ENCODE measurements at places on chromosomes 6 and 20.

- no peak for DNase-seq
Observed at GRCh38 chr20:40104959-40105358, 584.1 kb downstream of the MAFB start.

DNA sequence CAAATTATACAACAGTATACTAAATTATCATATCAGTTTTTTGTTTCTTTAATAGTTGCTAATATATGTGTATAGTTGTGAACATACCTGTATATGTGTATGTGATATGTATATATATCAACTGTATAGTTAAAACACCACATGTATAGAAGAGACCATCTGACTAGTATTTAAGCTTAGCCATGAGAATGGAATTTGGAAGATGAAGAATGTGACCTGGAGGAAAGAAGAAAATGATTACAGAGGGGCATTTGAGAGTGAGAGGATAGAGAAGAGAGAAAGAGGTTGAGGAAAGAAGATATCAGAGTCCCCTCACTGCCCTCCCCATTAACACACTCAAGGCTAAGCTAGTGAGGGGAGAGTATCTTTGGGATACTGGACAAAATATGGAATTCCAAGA lies 335.9 kb downstream of the BCKDHB start:
- DNase-seq, result no peak

DNA sequence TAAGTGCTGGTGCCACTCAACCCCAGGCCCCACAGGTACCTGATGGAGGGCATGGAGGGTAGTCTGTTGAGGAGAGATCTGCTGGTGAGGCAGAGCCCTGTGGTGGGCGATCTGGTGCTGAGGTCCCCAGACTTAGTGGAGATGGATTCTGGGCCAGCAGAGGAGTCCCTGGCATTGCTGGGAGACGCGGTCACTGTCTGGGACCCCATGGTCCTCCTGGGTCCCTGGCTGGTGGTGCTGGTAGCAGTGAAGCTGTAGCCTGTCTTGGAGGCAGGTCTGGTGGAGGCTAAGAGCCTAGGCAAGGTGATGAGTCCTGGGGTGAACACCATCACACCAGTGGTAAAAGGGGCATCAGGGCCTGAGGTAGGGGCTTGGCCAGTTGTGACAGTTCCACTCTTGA lies 6.6 kb downstream of the TREML2 start:
- DNase-seq, result no peak

DNA sequence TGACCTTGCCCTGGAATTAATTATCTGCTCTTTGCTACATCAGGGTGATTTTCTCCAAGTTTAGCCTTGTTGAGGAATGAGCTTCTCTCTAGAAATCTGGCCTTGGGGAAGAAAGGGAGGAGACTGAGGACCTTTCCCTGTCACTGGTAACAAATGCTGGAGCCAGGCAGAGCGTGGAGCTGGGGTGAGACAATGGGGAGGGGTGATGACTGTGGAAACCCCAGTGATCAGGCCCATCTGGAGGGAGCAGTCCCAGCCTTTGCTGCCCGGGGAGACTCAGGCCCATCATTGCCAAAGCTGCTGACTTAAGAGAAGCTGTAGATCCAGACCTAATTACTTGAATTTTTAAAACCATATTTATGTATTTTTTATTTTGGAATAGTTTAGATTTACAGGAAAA lies 31.3 kb downstream of the BCAS4 start:
- no peak for DNase-seq

DNA sequence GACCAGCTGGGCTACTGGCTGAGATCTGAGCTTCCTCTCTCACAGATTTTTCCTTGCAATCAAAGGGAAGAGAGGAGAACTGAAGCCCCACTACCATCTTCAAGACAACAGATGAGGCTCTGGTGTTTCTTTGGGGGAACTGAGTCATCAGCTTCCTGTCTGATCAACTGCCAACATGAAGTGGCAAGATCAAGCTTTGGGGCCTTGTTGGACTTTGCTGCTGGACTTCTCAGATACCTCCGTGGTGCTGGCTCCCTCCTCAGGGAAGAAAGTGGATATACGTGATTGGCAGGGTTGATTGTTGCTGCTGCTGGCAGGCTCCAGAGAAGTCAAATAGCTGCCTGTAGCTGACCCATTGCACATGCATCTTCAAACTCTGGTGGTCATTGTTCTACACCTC lies 3.6 kb upstream of the TOX2 start:
- no peak for DNase-seq

DNA sequence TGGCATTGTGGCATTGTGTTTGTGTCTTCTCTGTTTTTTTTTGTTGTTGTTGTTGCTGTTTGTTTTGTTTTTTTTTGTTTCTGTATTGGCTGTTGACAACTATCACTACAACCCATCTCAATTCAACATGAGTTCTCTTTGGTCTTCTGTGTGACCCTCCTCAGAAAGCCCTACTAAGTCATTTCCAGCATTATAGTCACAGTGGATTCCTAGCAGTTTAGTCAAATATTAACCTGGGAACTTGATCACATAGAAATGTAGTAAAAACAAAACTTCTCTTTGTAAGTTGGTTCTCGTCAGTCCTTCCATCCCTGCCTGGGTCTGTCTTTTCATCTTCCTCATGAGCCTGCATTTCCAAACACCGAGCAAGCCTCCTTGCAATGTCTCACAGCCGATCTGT lies 16.8 kb downstream of the SLC17A2 start:
- DNase-seq, result no peak

- no peak for DNase-seq
Observed at GRCh38 chr6:43717822-43718221, 30.2 kb upstream of the MRPS18A start.

GRCh38 chr20:17507032-17507431 lies 24.1 kb downstream of the BFSP1 start:
- no peak for DNase-seq

DNA sequence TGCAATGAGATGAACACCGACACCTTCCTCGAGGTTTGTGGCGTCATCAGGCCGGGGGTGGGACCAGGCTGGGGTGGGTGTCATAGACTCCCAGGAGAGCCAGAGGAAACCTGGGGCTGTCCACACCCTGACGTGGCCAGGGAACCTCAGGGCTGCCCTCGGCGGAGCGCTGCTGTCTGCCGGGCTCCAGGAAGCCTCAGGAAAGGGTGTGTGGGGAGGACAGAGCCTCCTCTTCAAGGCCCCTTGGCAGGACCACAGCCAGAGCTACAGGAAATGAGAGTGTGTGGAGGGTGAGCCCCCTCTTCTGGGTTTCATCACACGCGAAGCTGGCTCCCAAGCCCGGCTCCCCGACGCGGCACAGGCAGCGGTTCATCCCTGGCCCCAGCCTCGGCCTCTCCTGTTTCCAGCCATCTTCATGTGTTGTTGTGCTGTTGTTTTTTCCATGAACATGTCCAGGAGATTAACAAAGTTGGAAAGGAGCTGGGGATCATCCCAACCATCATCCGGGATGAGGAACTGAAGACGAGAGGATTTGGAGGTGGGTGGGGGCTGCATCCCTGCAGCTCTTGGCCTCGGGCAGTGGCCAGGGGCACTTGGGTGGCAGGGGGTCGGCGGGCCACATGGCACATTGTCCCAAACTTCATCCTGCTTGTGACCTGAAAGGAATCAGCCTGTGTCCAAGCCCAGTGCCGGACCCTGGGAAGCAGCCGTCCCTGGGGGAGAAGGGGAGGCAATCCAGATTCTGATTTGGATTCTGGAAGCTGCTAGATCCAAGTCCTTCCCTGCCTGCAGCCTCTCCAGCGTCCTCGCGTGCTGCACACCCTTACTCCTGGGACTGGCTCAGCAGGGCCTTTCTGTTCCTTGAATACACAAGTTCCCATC lies 6.4 kb downstream of the NPEPL1 start:
- DNase-seq, result no peak

DNA sequence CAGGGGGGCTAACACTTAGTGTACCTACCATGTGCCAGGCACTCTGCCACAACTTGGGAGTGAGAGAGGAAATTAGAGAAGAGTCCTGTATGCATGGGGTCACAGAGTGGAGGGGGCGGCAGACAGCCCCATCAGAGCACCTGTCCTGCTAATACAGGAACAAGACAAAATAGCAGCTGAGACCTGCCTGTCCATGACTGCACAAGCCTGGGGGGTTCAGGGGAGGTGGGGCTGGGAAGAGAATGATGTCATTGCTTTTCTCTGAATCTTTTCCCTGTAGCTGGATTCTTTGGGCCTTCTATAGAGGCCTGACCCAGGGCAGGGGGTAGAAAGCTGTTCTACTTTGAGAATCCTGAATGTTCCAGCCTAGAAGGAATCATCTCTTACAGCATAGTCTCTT lies 37.4 kb downstream of the FOXP4 start:
- DNase-seq, result no peak

DNA sequence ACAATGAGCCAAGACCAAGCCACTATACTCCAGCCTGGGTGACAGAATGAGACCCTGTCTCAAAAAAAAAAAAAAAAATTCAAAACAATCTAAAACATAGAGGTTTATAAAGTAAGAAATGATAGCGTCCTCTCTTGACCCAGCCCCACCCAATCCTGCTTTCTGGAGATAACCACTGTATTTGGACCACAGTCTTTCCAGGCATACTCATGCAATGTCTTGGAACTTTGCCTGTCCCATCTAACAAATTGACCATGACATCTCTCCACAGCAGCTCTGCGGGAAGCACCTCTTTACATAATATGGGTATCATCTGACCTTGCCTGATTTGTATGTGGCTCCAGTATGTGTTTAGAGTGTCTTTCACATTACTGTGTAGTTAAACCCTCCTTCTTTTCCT lies 9.1 kb upstream of the SHLD1 start:
- no peak for DNase-seq

DNA sequence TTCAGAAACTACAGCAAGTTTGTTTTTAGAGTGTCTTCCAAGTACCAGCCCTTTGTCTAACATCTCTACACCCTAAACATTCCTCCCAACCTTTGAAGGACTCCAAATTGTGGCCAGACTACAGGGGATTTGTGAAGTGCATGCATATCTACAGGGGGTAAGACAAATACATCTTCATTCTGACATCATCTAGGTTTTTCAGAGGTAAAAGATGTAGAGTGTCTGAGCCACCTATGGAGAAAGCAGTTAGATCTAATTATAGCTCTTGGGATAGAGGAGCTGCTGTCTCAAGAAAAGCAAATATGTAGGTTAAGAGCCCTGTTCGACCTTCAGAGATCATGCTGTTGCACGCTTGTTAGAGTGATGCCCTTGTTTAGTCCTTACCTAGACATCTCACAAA lies 617.7 kb upstream of the AGPAT4 start:
- DNase-seq, result no peak

DNA sequence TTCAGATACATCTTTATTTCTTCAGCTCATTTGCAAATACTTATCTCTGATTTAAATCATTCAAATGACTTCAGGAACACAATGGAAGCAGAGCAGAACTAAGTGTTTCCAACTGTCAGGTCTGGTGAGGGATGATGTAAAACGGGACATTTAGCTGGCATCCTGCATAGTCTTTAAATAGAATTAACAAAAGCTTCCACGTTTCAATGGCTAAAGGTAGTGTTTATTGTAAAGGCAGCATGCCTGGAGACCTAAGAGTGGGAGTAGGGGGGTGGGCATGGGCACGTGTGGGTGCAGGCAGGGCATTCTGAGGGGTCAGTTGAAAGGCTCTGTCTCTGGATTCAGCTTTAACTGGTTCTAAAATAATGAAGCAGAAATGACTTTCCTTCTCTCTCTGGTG lies 174.9 kb downstream of the PLCB1 start:
- DNase-seq, result no peak

- DNase-seq, result no peak
Observed at GRCh38 chr20:2705931-2706645, 13.5 kb downstream of the EBF4 start.

DNA sequence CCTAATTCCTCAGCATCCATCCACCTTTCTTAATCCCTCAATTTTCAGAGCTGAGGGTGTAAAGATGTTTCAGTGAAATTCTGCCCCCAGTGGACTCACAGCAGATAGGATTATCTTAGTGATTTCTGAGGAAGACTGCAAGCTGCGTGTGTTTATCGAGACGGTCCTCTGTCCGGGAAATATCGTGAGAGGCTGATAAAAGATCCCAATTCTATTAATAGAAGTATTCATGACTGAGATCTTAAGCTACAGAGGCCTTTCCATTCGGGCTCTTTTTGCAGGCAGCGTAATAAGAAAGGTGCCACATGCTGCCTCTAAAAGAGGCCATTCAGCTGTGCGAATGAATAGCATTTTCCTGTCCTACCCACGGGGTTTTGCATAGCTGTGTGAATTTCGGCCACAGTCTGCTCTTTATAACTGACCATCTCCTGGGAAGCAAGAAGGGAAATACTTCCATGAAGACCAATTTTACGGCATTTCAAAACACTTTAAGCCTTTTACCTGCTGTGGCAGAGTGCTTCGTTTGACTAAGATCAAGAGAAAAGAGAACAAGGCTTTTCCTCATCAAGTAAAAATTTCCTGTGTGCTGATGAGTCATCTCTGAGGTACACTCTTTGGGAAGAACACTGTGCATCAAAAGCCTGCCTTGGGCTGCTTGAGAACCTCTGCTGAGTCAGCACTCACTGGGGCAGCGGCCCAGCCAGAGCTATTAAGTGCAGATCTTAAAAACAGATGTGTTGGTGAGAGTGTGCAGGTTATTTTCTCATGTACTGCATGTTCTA lies 208.8 kb downstream of the ARHGAP18 start:
- peak; percentile 15 for DNase-seq

GRCh38 chr6:126685182-126685581 lies 345.3 kb downstream of the CENPW start:
- DNase-seq, result no peak

DNA sequence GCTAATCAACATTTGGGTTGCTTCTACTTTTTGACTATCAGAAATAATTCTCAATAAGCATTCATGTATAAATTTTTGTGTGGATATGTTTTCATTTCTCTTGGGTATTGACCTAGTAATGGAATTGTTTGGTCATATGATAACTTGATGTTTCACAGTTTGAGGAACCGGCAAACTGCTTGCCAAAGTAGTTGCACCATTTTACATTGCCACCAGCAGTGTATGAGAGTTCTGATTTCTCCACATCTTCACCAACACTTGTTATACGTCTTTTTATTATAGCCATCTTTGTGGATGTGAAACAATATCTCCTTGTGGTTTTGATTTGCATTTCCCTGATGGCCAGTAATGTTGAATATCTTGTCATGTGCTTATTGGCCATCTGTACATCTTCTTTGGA lies 42.6 kb upstream of the TGM2 start:
- no peak for DNase-seq

- DNase-seq, result no peak
Observed at GRCh38 chr6:46510651-46511050, 19.4 kb upstream of the RCAN2 start.

- DNase-seq, result no peak
Observed at GRCh38 chr20:31667315-31668285, 29.9 kb downstream of the COX4I2 start.

GRCh38 chr20:62787321-62787720 lies 9.0 kb upstream of the MRGBP start:
- no peak for DNase-seq

- DNase-seq, result peak; percentile 13
Observed at GRCh38 chr6:127481628-127482027, 22.4 kb upstream of the KIAA0408 start.

GRCh38 chr20:1951436-1952115 lies 42.3 kb downstream of the PDYN start:
- no peak for DNase-seq

- DNase-seq, result peak; percentile 62
Observed at GRCh38 chr6:113920663-113921267, 50.2 kb downstream of the HDAC2 start.

- DNase-seq, result no peak
Observed at GRCh38 chr20:58802061-58802460, 48.6 kb downstream of the GNAS-AS1 start.
